Osteocyte (in vitro differentiated cells): ENCODE measurements at places on chromosomes 11 and 22.

GRCh38 chr11:114260483-114260882 lies 35.7 kb upstream of the NNMT start:
- no peak for DNase-seq

DNA sequence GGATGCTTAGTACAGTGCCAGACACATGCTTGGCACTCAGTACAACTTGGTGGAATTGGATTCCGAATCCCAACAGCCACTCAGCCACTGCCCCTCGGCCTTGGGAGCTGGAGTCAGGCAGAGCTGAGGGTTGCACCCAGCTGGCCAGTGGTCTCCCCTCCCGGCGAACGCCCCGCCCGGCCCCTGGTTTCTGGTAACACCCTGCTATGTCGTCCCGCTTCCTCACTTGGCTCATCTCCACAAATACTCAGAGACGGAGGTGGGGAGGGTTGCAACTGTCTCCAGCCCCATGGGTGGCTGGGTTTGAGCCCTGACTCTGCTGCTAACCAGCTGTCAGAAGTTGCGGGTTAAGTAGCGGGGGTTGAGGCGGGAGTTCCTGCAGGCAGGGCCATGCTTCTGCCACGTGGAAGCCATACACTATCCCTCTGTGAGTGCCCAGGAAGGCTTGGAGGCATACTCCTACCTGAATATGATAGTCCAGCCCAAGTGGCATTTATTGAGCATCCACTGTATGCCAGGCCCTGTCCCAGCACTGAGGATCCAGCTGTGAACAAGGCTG lies 67.1 kb downstream of the GRIK4 start:
- no peak for DNase-seq

DNA sequence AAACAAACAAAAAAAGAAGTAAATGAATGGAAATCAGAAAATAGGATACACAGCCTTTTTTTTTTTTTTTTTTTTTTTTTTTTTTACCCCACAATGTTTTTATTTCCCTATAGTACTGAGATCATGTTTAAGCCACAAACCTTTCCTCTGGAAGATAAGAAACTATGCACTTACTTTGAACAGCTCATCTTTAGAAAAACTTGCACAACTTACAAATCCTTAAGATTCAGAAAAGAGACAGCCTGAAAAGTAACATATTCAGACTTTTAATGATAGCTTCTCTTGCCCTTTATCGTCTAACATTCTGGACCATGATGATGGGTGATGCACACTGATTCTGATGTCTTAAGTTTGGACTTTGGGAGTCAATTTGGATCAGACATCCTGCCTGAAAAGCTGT lies 80.3 kb downstream of the TNRC6B start:
- no peak for DNase-seq

DNA sequence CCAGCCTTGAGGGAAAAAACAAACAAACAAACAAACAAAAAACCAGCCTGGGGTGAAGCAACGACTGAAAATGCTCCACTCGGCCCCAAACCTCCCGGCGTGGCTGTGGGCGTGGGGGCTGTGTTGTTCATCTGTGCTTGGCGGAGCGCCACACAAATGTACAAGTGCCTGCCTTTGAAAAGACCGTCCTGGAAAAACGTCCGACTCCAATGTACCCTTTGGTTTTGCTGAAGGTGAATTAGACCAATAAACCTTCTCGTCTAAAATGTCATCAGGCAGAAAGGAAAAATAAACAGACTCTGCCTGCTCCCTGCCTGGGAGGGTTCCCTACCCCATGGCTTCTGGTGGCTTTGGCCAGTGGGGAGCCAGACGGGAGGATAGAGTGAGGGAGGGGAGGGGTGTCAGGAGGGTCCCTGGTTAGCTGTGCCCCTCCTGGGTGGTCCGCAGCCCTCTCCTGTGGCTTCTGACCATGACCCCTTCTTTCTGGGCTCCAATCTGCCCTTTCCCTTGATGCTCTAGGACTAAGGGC lies 93.9 kb downstream of the TRMU start:
- no peak for DNase-seq

DNA sequence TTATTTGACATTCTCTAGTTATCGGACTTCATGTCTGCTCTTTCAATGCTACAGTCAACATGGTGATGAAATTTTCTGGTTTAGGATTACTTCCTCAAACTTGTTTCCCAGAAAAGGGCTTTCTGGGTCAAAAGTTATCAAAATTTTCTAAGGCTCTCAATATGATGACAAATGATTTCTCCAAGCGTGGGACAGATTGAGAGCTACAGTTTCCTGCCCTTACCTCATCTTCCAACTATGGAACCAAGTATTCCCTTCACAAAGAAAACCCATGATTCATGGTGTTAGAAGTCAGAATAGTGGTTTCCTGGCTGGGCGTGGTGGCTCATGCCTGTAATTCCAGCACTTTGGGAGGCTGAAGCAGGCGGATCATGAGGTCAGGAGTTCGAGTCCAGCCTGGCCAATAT lies 17.8 kb downstream of the MYO18B start:
- DNase-seq, result no peak

GRCh38 chr11:44515048-44515447 lies 50.4 kb upstream of the CD82 start:
- no peak for DNase-seq

- DNase-seq, result no peak
These were observed 67.4 kb downstream of the SCUBE1 start for GRCh38 chr22:43275545-43276317.

DNA sequence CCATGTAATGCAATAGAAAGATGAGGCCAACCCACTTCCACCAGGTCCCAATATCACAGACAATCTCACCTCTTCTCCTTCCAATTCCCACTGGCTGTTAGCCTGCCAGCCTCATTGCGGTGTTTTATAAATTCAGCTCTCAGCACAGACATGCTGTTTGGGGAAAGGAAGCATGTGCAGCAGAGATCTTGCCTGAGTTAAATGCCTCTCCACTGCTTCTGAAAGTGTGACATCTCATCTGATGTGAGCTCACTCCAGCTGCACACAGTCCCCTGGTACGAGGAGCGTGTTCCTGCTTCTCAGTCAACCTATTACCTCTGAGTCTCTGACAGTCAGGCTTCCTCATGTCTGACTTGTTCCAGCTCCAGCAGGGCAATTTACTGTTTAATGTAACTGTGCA lies 122.7 kb upstream of the GUCY1A2 start:
- no peak for DNase-seq

GRCh38 chr11:74097686-74098237 lies 73.0 kb downstream of the C2CD3 start:
- no peak for DNase-seq

DNA sequence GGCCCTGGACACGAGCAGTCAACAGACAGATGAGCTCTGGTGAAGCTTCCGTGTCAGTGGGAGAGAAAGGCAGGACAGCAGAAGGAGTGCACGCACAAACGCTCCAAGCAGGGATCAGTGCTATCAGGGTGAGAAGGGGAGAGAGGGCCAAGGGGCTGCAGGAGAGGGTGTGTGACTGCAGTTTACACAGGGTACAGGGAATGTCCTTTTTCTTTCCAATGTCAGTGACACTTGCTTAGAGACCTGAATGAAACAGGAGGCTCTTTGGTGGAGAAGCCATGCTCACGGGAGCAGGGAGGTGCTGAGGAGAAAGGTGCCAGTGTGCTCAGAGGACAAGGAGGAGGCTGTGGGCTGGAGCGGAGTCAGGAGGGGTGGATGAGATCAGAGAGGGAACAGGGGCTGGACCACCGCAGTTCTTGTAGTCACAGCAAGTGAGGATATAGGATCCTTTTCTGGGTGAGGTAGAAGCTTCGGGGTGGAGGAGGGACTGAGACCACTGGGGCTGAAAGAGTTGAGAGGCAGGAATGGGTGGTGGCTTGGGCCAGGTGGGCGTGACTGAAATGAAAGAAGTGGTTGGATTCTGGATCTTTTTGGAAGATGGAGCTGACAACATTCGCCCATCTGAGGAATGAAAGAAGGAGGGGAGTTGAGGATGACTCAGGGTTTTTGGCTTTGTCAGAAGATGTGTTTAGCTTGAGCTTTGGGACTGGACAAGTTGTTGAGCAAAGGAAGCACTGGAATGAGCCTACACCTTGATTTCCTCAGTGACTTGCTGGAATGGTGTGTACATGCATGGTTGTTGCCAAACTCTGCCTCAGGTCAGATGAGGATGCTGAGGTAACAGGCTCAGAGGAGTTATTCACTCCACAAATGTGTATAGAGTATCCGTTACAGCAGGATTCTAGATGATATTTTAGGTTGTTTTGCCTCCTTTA lies 87.9 kb downstream of the ADAMTS15 start:
- DNase-seq, result no peak

DNA sequence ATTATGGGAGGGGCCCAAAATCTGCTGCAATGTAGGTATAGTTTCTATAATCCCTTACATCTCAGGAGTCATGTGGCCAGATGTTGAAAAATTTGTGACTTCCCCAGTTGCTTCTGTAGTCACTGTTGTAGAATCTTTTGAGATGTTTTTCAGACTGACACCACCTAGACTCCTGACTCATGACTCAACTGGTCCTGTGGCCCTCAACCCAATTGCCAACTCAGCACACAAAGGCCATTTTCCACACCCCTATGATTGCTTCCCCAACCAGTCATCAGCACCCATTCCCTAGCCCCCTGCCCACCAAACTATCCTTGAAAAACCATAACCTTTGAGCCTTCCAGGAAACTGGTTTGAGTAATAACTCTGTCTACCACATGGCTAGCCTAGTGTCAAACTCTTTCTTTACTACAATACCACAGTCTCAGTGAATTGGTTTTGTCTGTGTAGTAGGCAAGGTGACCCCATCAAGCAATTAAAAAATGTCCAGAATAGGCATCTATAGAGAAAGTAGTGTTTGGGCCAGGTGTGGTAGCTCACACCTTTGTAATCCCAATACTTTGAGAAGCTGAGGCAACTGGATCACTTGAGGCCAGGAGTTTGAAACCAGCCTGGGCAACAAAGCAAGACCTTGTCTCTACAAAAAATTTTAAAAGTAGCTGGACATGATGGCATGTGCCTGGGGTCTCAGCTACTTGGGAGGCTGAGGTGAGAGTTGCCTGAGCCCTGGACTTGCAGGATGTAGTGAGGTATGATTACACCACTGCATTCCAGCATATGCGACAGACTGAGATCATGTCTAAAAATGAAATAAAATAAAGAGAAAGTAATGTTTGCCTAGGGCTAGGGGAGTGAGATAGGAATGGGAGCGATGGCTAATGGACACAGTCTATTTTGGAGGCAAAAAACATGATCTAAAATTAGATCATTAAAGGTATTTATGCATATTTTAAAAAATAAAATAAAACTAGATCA lies 24.1 kb upstream of the FEZ1 start:
- no peak for DNase-seq

- no peak for DNase-seq
These were observed 2.5 kb downstream of the CNIH2 start for GRCh38 chr11:66280428-66280827.

DNA sequence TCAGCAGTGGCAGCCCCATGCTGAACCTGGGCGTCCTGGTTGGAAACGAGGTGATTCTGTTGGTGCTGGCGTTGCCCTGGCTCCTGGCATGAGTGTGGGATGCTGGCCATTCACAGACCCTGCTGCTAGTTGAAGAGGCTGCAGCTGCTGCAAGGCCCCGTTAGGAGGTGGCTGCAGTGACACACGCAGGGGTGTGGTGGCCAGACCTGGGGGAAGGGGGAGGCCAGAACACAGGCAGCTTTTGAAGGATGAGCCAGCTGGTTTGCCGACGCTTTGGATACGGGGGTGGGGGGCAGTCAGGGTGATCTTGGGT lies 77.2 kb downstream of the MORC2 start:
- DNase-seq, result no peak

- DNase-seq, result no peak
These were observed 3.9 kb downstream of the SPTBN2 start for GRCh38 chr11:66725114-66725513.

DNA sequence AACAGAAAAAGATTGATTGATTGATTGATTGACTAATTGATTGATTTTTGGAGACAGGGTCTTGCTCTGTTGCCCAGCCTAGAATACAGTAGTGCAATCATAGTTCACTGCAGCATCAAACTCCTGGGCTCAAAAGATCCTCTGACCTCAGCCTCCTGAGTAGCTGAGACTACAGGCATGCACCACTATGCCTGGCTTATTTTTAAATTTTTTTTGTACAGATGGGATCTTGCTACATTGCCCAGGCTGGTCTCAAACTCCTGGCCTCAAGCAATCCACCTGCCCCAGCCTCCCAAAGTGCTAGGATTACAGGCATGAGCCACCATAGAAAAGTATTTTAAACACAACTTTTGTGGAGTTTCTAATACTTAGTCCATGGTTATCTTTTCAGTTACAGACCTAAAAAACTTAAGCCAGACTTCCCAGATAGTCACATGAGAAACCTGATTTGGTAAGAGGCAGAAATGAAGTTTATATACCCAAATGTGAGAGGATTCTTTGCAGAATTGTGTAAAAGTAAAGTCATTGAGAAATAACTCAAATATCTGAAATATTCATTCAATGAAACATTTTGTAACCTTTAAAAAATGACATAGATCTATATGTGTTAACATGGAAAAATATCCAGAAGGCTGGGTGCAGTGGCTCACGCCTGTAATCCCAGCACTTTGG lies 186.5 kb downstream of the SWAP70 start:
- DNase-seq, result no peak

DNA sequence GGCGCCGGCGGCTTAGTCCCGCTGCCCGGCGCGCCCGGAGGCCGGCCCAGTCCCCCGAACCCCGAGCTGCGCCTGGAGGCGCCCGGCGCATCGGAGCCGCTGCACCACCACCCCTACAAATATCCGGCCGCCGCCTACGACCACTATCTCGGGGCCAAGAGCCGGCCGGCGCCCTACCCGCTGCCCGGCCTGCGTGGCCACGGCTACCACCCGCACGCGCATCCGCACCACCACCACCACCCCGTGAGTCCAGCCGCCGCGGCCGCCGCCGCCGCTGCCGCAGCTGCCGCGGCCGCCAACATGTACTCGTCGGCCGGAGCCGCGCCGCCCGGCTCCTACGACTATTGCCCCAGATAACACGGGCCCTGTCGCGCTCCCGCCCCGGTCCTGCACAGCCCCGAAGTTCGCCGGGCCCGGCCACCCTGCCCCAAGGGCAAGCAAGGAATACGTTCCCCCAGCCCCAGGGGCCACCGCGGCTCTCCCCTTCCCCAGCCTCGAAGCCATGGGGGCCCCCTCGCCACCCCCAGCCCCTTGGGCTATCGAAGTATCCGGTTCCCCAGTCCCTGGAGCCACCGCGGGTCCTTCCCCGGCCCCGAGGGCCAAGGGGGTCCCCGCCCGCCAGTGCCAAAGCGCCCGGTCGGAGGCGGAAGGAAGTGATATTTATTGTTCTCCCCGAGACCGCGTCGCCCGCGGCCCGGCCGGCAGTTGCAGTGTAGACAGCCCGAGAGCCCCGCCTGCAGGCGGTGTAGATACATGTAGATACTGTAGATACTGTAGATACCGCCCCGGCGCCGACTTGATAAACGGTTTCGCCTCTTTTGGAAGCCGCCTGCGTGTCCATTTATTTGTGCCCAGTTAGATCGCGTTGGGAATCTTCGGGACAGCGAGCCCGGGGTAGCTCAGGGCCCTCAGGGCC lies 6.2 kb downstream of the TBX1 start:
- DNase-seq, result no peak
